ENCODE measurements at places on chromosomes 3 and 15. TPM values are rescaled to one million over a fixed set of nuclear protein-coding genes. Genes with fewer than 3 reads are reported as not detected.

DNA sequence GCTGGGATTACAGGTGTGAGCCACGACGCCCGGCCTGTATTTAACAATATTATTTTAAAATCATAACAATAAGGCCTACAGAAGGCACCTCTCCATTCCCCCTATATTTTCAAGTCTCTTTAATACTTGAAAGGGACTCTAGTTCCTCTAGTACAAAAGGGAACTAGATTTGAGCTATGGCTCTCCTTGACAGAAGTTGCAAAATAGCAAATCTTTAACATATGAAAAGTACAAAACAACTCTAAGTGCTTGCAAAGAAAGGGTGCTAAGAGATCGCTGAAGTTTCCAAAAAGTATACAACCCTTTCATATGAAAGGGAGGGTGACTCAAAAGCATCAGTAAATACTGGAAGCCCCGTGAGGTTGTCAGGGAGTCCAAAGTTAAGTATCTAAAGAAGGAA is 23.8 kb downstream of the AP3S2 start:
- DNase-seq: no peak

Gene IREB2
- total RNA-seq: 43.7 TPM

DNA sequence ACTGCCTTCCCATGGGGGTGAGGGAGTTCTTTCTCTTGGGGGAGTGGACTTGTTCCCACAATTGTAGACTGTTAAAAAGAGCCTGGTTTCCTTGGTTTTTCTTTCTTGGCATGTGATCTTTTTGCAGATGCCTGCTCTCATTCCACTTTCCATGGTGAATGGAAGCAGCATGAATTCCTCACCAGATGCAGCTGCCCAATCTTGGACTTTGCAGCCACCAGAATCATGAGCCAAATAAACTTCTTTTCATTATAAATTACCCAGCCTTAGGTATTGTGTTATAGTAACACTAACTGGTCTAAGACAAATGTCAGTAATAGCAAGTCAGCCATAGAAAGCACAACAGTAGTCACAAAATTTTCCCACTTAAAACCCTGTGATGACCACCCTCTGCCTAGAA is 260.5 kb upstream of the THBS1 start:
- DNase-seq: no peak

DNA sequence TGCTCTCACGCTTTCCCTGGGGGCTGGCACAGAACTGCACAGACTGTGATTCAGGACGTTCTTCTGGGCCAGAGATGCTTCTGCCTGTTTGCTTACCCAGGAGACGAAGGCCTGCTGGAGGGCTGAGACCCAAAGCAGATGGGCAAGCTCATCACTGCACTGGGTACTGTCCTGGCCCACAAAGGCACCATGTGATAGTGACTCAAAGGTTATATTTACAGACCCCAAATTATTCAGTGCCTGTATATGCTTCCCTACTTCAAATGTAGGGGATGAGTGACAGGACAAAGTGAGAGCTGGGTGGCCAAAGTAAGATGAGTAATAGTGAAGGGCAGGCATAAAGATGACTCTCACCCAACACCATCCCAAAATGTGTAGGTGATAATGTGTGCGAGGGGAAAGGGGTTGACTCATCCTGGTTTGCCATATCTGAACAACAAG is 127.4 kb downstream of the WDR76 start:
- DNase-seq: no peak

Gene VIPR1
- total RNA-seq: 320 TPM

Gene CPA3
- 5.8 TPM for total RNA-seq

DNA sequence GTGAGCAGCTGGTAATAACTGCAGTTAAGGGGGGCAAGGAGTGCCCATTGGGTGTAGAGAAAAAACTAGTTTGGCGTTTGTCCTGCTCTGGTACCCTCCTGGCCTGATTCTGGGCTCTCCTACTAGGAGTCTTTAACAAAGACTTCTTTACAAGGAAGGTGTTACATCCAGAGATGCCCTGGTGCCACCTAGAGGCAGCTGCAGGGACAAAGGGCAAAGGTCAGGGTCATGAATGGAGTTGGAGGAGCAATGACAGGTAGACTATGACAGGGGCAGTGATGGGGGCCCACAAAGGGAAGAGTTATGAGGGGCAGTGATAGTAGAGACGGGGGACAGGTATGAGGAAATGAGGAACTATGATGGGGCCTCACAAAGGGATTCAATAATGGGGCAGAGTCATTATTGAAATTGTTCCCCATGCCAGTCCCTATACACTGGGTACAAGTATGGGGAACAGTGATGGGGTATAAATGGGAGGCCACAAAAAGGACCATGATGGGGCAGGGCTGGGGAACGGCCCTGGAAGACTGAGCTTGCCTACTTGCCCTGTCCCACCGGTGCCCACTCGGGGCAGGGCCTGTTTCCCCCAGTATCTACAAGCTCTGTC is 7.9 kb downstream of the CCDC71 start:
- DNase-seq: peak; percentile 89

GRCh38 chr15:49438962-49439631 is 16.1 kb downstream of the FGF7 start:
- peak; percentile 16 for DNase-seq

Gene CCDC191
- total RNA-seq: 3.3 TPM

GRCh38 chr15:50774450-50774849 is 8.9 kb upstream of the SPPL2A start:
- DNase-seq: no peak

Gene CELSR3
- total RNA-seq: 5.0 TPM

GRCh38 chr3:128201158-128201755 is 48.0 kb downstream of the EEFSEC start:
- no peak for DNase-seq
